RPMI8226 (cell line): ENCODE measurements at places on chromosomes 16 and 17.

- no peak for DNase-seq
These were observed 14.5 kb downstream of the ZC3H18 start for GRCh38 chr16:88584676-88585075.

- no peak for DNase-seq
These were observed 220.3 kb upstream of the IRX3 start for GRCh38 chr16:54506741-54507500.

GRCh38 chr17:80029258-80029974 is 6.3 kb downstream of the TBC1D16 start:
- DNase-seq: peak; percentile 73

DNA sequence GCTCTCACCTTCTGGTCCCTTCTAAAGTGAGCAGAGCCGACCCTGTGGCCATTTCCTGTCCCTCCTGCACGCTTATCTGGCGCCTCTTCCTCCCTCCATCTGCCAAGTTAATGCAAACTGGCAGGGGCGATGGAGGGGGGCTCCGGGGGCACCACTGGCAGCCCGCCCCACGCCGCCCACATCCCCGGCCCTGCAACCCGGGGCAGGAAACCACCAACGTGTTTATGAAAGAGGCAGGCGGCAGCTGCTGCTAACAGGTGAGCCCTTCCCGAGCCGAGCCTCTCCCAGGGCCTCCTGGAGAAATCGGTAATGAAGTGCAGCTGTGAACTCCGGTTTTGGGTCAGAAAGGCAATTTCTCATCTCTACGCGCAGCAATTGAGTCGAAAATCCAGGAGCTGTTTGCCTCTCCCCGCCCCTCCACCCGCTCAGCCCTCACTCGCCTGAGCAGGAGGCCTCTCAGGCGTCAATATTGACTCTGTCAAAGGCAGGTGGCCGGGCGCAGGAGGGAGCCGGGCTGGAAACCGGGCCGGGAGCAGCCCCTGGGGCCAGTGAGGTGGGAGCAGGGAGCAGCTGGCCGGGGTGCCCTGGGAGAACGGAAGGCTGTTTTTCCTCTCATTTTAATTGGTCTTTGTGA is 164.4 kb upstream of the GSE1 start:
- peak; percentile 91 for DNase-seq

DNA sequence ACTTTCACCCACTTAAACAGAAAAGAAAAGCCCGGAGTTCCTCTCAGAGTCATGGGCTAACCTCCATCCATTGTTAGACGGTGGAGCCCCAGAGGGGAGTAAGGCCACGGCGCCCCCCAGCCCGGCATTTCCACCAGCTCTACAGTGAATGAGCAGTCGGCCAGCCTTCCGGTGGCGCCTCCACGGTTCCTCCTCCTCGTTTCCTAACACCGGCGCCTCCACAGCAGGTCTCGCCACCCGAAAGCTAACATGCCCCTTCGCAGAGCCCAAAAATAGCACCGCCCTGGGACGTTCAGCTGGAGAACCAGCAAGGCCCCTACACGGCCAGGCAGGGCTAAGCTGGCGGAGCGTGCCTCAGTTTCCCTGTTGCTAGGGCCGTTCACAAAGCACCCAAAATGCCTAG is 858 bp downstream of the MMD start:
- DNase-seq: peak; percentile 60

DNA sequence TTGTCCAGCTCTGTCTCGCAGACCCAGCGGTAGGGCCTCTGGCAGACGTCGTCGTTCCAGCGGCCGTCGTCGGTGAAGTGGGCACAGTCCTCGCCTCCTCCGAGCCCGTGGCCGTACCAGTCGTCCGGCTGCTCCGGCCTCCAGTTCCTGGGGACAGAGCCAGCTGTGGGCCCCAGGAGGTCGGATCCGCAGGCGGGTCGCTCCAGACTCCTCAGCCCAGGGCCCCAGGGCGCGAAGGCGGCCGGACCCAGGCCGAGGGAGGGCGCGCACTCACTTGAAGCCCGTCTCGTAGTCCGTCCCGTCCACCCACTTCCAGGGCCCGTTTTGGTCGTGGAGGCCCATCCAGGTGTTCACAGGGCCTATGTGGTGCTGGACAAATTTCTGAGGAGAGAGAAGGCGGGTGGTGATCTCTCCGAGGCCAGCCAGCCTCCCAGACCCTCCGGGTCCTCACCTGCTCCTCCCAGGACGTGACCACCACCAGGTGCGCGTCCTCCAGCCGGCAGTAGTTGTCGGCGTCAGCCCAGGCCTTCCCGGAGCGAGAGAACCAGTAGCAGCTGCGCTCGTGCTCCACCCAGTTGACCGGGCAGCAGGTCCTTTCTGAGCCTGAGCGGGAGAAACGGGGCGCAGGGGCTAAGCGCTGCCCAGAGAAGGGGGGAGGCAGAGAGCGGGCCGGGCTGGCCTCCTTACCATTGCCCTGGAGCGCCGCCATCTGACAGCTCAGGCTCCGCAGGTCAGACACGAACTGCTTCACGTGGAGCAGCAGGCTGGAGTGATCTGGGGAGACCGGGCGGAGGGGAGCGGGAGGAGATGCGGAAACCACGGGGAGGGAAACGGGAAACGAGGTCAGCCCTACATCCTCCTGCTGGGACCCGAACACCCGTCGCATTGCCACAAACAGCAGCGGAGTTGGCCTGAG is 5.2 kb downstream of the ASGR1 start:
- peak; percentile 9 for DNase-seq
